ENCODE measurements at places on chromosomes 2 and 18. TPM values are rescaled to one million over a fixed set of nuclear protein-coding genes. Genes with fewer than 3 reads are reported as not detected.

GRCh38 chr18:6004119-6004518 is 108.8 kb upstream of the TMEM200C start:
- no peak overlapping the region for H3K27ac ChIP-seq
- no peaks in the 10 kb centered on the region for H3K27me3 ChIP-seq
- peaks cover 2% of the 10 kb centered on the region for H3K36me3 ChIP-seq
- peaks cover 4% of the 10 kb centered on the region for H3K4me1 ChIP-seq
- no peak for DNase-seq
- no peak overlapping the region for H3K4me3 ChIP-seq

- no peak overlapping the region for H3K27ac ChIP-seq
- H3K4me1 ChIP-seq = peaks cover 49% of the 10 kb centered on the region
- no peak overlapping the region for H3K4me3 ChIP-seq
- H3K36me3 ChIP-seq = no peaks in the 10 kb centered on the region
- H3K27me3 ChIP-seq = no peaks in the 10 kb centered on the region
These were observed 30.4 kb downstream of the EPAS1 start for GRCh38 chr2:46327627-46328026.

DNA sequence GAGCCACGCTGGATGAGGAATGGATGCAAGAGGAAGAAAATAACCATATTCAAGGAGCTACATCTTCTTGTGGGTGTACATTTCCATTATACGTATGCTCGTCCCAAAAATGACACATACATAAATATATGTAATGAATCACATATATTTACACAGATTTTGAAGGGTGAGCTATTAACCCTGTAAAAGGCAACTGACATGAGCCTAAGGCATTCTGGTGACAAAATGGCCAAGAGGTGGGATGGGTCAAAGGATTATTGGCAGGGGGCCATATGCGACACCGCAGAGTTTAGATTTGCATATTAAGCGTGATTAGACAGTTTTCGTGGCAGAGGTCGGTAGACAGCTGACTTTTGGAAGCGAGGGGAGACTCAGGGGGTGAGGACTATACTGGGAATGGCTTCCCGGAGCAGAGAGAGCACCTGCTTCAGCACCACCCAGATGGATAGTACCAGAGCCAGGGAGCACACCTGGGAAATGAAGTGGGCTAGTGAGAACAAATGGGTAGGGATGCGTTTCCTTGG is 431 bp upstream of the CNRIP1 start:
- H3K4me3 ChIP-seq = peak overlapping the region; percentile 91
- H3K4me1 ChIP-seq = peaks cover 21% of the 10 kb centered on the region
- H3K36me3 ChIP-seq = no peaks in the 10 kb centered on the region
- DNase-seq = no peak

GRCh38 chr2:235934059-235934773 is 234.0 kb downstream of the GBX2 start:
- peaks cover 26% of the 10 kb centered on the region for H3K36me3 ChIP-seq
- no peaks in the 10 kb centered on the region for H3K27me3 ChIP-seq
- H3K4me1 ChIP-seq = peaks cover 10% of the 10 kb centered on the region
- H3K27ac ChIP-seq = no peak overlapping the region

- no peak overlapping the region for H3K4me3 ChIP-seq
- H3K27ac ChIP-seq = peak overlapping the region; percentile 84
- H3K27me3 ChIP-seq = no peaks in the 10 kb centered on the region
- DNase-seq = no peak
- peaks cover 82% of the 10 kb centered on the region for H3K4me1 ChIP-seq
- H3K36me3 ChIP-seq = no peaks in the 10 kb centered on the region
These were observed 103.2 kb downstream of the SLC8A1 start for GRCh38 chr2:40348665-40349064.

- no peak overlapping the region for H3K27ac ChIP-seq
- H3K36me3 ChIP-seq = peaks cover 33% of the 10 kb centered on the region
- no peaks in the 10 kb centered on the region for H3K27me3 ChIP-seq
- DNase-seq = no peak
- H3K4me3 ChIP-seq = no peak overlapping the region
These were observed 99.1 kb downstream of the PRPF40A start for GRCh38 chr2:152618193-152618564.

DNA sequence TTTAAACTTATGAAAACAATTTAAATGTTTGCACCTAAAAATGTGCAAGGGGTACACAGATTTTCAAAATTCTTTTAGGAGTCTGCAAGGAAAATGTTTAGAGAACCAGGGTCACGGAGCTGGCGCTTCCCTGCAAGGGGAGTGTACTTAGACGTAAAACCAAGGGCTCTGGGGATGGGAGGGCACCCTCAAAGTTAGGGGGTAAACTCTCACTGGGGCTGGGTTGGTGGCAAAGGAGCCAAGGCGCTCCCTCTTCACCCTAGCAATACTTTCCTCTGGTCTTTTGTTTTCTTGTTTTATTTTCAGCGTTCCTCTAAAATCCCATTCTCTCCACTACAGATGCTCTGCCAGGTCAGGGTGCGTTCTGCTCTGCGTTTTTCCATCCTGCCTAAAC is 20.0 kb downstream of the TMEM247 start:
- H3K4me1 ChIP-seq = peaks cover 22% of the 10 kb centered on the region
- H3K27ac ChIP-seq = peak overlapping the region; percentile 96
- H3K36me3 ChIP-seq = no peaks in the 10 kb centered on the region
- H3K4me3 ChIP-seq = peak overlapping the region; percentile 99

DNA sequence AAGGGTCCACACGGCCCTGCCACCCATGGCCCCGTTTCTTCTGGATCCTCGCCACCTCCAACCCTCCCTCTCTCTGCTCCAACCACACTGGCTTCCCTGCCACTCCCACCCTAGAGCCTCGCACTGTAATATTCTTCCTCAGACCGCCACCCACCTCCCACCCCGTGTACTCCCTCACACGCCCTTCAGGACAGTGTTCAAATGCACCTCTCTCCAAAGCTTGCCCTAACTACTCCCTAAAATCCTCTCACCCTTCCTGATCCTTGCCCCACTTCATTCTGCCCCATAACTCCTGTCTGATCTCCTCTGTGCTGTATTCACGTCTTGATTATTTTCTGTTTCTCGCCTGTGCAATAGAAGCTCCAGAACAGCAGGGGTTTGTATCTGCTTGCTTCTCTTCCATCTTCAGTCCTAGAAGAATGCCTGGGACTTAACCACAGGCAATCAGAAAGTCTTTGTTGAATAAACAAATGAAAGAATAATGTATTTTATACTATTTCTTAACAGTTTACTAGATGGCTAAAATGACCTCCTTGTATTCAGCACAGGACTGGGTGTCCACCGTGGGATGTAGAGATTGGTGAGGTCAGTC is 25.5 kb downstream of the EPB41L3 start:
- no peak for DNase-seq
- no peak overlapping the region for H3K4me3 ChIP-seq
- no peaks in the 10 kb centered on the region for H3K36me3 ChIP-seq

DNA sequence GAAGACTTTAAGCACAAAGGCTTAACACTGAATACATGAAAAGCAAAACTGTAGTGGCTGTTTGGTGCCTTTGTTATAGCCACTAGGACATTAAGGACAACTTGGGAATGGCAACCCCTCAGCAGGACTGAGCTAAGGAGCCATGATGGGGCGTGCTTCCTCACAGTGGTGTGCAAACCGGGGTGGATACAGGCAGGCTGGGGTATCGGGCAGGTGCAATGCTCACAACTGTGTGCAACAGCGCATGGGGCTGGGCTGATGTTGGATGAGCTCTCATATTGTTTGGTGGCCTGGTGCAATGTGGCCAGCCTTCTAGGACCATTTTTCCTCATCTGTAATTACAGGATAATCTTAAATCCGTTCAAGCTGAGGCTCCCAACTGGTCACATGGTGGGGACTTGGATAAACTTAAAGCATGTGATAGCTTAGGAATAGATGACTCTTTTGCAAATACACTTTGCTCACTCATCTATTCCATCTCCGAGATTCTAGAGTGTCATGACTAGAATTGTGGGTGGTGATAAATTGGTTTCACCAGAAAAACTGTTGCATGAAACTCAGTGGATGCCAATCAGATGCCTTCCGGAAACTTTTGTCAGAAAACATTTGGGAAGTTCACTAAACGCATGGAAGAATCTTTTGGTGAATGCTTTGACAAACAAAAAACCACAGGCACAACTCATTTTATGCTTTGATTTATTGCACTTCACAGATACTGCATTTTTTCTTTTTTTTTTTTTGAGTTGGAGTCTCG is 116.5 kb downstream of the PXDN start:
- DNase-seq = no peak
- H3K36me3 ChIP-seq = peaks cover 26% of the 10 kb centered on the region
- H3K27ac ChIP-seq = no peak overlapping the region
- H3K4me1 ChIP-seq = peaks cover 58% of the 10 kb centered on the region
- H3K4me3 ChIP-seq = no peak overlapping the region
- no peaks in the 10 kb centered on the region for H3K27me3 ChIP-seq

GRCh38 chr18:49072940-49073339 is 122.2 kb upstream of the SMAD7 start:
- H3K27ac ChIP-seq = no peak overlapping the region
- peaks cover 30% of the 10 kb centered on the region for H3K4me1 ChIP-seq
- no peaks in the 10 kb centered on the region for H3K36me3 ChIP-seq
- no peak overlapping the region for H3K4me3 ChIP-seq
- H3K27me3 ChIP-seq = no peaks in the 10 kb centered on the region
- no peak for DNase-seq

DNA sequence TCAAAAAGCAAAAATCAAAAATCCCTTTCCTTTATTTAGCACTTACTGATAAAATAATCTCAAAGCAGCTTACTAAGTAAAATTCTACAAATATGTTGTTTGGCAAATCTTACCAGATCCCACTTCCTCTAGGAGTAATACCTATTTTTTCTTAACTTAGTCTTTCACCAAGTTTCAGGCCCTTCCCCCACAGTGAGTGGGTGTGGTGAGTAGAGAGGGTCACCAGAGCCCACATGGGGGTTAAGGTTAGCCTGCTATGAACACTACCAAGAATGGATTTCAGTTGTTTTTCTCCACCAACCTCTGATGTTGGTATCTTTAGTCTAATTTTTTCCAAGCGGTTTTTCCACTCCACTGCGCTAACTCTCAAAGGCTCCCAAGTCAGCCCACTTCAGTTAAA is 23.2 kb downstream of the PIAS2 start:
- H3K4me3 ChIP-seq = no peak overlapping the region
- DNase-seq = no peak
- peaks cover 9% of the 10 kb centered on the region for H3K4me1 ChIP-seq
- H3K27ac ChIP-seq = no peak overlapping the region
- H3K27me3 ChIP-seq = no peaks in the 10 kb centered on the region
- peaks cover 11% of the 10 kb centered on the region for H3K36me3 ChIP-seq

GRCh38 chr18:3867864-3868311 is 417.9 kb downstream of the TGIF1 start:
- no peak overlapping the region for H3K27ac ChIP-seq
- H3K36me3 ChIP-seq = no peaks in the 10 kb centered on the region
- peaks cover 11% of the 10 kb centered on the region for H3K4me1 ChIP-seq
- DNase-seq = no peak
- peaks cover 3% of the 10 kb centered on the region for H3K27me3 ChIP-seq

DNA sequence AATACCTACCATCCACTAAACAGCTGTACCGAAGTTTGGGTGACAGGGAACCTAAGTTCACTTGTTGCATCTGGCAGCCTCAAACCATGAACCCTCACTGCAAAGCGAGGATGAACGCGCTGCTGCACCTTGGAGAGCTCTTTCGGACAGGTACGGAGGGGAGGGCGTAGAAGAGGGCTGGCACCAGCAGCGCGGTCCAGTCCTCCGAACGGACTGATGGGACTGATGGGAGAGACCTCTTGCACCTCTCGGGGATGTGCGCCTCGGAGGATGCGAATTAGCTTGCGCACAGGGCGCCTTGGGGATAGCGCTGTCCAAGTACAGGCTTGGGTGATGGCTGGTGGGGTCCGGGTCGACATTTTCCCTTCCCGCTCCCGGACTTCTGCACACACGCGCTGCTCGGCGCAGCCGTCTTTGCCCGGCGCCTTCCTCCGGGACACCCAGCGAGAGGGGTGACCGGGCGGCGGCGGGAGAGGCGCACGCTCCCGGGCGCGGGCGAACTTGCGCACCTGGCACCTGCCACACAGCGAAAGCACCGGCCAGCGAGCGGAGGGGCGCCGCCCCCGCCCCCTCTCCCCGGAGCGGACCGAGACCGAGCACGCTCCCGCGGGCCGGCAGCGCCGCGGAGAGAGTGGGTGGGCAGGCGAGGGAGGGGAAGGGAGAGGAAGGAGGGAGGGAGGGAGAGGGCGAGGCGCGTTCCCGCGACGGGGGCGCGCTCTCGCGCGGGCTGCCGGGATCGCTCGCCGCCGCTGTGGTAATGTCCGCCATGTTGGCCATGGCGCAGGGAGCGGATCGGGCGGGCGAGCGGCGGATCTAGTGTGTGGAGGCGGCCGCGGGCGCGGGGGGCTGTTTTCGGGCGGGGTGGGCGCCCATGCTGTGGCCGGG is at the start of gene EPC2:
TSS of gene EPC2 (plus strand) at position 754 of the 885 bp plus-strand sequence. CDS start 267 bp downstream, outside the sequence.
- H3K4me1 ChIP-seq = peaks cover 25% of the 10 kb centered on the region
- H3K36me3 ChIP-seq = no peaks in the 10 kb centered on the region
- H3K27me3 ChIP-seq = no peaks in the 10 kb centered on the region
- peak within 1 kb of the TSS; percentile 99 for H3K27ac ChIP-seq
- H3K4me3 ChIP-seq = peak within 1 kb of the TSS; percentile 78
- no peak for DNase-seq

DNA sequence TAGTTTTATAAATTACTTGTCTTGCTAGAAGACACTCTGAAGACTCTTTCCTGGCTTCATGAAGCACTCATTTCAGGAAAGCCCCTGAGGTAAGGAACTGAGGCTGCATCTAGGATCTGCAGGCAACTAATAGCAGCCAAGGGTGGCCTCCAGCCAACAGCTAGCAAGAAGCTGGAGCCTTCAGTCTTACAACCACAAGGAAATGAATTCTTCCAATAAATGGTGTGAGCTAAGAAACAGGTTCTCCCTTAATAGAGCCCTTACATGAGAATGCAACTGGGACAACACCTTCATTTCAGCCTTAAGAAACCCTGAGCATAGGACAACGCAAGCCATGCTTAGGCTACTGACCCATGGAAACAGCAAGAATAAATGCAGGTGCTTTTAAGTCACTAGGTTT is 254.6 kb upstream of the RBBP8 start:
- no peak for DNase-seq
- H3K27me3 ChIP-seq = no peaks in the 10 kb centered on the region
- H3K4me3 ChIP-seq = no peak overlapping the region
- no peak overlapping the region for H3K27ac ChIP-seq

The CCDC150 gene
- 3.6 TPM for total RNA-seq

The ACSL3 gene
- 115 TPM for total RNA-seq

The DSG4 gene
- total RNA-seq = not detected

The NAGK gene
- 185 TPM for total RNA-seq

The AQP12B gene
- total RNA-seq = not detected

The DOK6 gene
- total RNA-seq = 15.1 TPM

The ABCG8 gene
- not detected for total RNA-seq

The B3GNT7 gene
- 1.9 TPM for total RNA-seq

The TUBA4B gene
- total RNA-seq = not detected

All from chondrocyte (in vitro differentiated cells).